ENCODE measurements at places on chromosomes 2 and 18.

GRCh38 chr2:3679616-3680393, 21.8 kb downstream of the ALLC start:
- no peak for DNase-seq

DNA sequence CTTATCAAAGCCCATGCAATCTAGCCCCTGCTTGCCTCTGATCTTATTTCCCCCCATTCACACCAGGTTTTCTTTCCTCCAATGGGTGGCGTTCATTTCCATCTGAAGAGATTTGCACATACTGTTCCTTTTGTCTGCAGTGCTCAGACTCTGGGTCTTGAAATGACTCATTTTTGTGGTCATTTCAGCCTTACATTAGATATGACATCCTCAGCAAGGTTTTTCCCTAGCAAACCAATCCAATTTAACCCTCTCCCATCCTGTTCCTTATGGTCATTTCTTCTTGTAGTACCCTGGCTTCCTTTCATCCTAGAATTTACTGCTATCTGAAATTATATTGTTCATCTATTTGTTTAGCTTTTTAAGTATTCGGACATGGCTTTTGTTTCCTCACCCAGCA, 42.5 kb upstream of the SCN1A start:
- DNase-seq, result no peak

DNA sequence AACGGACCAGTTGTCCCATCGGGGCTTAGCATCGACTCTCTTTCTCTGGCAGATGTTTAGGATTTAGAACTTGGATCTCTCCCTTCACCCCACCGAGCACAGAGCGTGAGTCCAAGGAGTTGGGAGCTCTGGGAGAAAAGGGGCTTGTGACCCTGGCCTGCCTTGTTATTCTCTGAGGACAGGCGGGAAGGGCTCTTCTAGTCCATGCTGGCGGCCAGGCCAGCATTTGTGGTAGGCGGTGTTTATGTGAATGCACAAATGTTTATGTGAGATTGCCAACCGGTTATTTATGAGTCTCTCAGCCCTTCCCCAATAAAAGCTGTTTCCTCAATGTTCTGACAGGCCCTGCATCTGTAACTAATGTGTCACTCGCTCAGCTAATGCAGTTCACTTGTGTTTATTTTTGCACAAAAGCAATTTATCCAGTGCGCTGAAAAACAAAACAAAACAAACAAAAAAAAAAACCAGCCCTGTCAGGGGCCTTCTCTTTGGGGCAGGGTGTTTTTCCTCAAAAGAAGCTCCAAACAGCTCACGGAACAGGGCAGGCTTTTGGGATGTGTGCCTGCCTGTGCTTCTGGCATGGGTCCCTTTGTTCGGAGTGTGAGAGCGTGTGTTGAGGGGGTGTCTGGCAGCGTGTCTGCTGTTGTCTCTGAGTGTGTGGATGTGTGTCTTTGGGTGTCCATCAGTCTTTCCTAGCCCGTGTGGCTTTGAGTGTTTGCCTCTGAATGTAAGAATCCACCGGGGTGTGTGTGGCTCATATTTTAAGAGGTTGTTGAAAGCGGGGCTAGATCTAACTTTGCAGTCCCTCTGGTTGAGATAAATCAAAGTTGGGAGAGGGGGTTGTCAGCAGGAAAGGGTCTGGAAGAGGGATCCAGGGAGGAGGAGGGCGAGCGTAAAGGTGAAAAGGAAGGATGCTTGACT, 52.8 kb upstream of the HAAO start:
- no peak for DNase-seq

DNA sequence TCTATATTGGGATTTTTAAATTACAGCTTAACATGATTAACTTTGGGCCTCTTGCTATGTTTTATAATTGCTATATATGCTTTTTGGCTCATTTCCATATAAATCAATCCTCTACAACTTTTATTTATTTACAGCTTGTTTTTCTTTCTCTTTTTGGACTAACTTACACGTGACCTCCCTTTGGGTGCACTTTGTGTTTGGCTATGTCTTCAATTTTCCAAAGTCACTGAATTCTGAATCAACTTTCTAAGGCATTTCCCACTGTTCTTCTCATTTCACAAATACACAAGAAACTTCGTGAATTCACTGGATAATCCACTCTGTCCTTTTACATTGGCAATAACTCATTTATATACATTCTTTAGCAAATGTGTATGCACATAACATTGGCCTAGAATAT, 5.4 kb upstream of the CPS1 start:
- DNase-seq, result no peak

DNA sequence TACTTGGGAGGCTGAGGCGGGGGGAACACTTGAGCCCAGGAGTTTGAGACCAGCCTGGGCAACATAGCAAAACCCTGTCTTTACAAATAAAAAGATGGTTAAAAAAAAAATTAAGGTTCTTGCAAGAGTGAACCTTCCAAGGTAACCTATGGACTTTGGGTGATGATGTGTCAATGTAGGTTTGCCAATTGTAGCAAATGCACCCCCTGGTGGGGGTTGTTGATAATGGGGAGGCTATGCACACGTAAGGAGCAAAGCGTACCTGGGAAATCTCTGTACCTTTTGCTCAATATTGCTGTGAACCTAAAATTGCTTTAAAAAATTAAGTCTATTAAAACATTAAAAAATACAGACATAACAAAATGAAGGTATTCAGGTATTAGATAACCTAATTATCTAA, 70.4 kb downstream of the CWC22 start:
- DNase-seq, result peak; percentile 14

DNA sequence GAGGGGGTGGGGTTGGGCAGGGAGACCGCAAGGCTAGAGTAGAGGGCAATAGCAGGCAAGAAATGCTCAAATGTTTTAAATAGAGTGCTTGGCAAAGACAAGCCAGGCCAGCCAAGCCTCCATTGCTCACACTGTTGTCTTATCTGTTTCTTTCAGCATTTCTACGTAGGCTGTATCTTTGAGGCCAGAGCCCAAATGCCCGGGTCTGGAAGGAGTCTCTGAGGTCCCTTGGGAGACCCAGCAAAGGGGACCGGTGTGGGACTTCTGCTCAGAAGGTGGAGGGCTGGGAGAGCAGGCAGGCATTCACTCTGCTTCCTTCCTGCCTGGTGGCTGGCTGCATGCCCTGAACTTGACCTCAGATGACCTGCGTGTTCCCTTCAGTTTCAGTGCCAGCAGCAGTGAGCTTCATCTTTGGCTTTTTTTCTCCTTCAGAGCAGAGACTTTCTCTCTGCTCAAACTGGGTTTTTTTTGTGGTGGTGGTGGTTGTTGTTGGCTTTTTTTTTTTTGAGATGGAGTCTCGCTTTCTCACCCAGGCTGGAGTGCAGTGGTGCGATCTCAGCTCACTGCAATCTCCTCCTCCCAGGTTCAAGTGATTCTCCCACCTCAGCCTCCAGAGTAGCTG, 13.7 kb upstream of the TET3 start:
- DNase-seq, result peak; percentile 73

DNA sequence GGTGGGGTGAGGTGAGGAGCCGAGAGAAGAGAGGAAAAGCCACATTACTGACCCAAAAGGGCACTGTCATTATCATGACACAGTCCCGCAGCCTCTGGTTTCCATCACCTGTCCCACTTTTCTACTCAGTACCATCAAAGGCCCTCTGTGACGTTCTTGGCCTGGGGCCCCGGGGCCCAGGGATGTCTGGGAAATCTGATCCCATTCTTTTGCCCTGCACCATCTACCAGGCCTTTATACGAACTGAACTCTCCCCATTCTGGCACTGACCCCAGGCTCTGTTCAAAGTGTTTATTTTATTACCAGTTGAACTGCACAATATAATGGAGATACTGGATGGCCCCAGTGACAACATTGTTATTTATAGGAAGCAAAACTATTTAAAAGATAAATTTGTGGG, 89.1 kb downstream of the COL6A3 start:
- no peak for DNase-seq

GRCh38 chr2:210309548-210310233, 5.3 kb downstream of the MYL1 start:
- no peak for DNase-seq

DNA sequence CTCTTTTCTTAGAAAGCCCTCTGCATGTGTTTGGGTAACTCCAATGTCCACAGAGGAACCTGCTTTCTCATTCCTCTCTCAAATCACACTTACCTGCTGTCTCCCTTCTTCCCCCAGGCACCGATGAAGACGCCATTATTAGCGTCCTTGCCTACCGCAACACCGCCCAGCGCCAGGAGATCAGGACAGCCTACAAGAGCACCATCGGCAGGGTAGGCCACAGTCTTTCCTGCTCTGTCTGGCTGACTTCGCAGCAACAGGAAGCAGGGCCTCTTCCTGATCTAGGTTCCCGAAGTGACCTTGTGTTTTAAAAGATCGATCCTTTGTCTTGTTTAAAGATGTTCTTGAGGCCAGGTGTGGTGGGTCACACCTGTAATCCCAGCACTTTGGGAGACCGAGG, 25.0 kb upstream of the GMCL1 start:
- peak; percentile 26 for DNase-seq

GRCh38 chr2:85717308-85718008, 23.3 kb downstream of the GNLY start:
- no peak for DNase-seq

DNA sequence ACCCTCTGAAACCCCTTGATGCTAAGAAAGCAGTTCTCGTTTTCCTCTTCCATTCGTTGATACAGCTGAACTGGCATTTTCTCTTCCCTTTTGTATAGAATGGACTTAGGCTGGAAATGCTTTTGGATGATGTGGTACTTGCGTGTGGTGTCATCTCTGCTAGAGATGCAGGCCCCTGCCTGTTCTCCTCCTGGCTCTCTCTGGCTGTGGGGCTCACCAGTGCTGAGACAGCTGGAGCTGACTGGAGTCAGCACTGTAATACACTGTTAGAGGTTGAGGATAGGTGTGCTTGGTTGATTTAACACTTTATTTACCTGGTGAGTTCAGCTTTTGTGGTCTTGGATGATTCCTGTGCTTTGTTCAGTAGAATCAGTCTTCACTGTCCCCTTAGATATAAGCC, 30.2 kb downstream of the PARD3B start:
- no peak for DNase-seq

DNA sequence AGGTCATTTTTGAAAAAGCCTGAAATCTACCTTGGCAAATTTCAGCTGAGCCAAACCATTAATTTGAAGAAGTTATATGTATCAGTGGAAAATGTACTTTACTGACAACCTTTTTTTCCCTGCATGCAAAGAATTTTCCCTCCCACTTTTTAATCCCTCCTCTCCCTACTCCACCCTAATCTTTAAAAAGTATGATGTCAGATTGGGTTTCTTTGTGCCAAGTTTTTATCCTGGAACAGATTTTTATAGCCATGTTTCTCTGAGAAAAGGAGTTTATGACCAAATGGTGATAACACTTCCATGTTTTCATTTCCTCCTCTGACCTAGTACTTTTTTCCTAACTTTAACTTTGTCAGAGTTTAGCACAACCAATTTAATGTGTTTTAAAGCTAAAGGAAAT, 250.3 kb upstream of the FOSL2 start:
- no peak for DNase-seq

DNA sequence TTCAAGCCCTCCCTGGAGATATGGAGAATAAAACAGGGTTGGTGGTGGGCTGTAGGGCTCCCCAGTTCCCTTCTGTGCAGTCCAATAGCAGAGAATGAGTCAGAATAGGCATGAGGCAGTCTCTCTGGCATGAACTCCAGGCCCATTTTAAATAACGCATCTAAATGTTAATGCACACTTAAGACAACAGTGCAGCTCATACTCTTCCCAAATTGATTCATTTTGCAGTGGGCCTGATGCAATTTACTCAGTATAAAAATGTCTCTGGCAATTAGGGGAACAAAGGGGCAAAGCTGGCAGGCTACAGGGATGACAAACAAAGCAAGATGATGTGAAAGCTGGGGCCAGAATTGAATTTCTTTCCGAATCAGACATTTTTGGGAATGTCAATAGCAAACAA, 402.8 kb downstream of the CLIP4 start:
- DNase-seq, result no peak

GRCh38 chr2:96878171-96878570, 8.3 kb upstream of the SEMA4C start:
- DNase-seq, result no peak

GRCh38 chr2:216104691-216105090, 4.5 kb upstream of the XRCC5 start:
- DNase-seq, result no peak

- DNase-seq, result no peak
These were observed 316.9 kb upstream of the LRRTM4 start for GRCh38 chr2:77839102-77839501.

DNA sequence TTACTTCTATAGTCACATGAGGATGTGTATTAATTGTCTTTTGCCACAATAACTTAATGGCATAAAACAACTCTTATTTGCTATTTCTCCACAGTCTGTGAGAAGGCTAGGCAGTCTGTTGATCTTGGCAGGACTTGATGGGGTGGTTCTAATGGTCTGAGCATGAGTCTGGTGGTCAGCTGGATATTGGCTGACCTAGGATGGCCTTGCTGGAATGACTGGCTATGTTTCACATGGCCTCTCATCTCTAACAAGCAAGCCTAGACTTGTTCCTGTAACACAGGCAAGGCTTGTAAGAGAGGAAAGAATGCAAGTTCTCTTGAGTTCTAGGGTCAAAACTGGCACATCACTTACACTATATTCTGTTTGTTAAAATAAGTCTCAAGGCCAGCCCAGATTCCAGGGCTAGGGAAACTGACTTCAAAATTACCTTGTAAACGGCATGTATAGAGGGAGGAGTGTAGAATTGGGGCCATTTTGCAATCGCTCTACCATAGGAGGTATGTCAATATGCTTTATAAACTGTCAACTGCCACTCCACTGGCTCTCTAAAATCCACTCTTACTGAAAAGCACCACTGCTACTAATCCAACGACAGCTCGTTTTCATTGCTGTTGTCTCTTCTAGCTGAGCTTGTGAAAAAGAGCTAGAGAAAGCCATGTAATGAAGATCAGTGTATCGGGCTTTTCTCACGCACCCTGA, 325.0 kb upstream of the PKDCC start:
- DNase-seq, result no peak
